ENCODE measurements at places on chromosomes 1 and 21.

- no peak for DNase-seq
These were observed 52.6 kb downstream of the CD34 start for GRCh38 chr1:207858281-207858680.

DNA sequence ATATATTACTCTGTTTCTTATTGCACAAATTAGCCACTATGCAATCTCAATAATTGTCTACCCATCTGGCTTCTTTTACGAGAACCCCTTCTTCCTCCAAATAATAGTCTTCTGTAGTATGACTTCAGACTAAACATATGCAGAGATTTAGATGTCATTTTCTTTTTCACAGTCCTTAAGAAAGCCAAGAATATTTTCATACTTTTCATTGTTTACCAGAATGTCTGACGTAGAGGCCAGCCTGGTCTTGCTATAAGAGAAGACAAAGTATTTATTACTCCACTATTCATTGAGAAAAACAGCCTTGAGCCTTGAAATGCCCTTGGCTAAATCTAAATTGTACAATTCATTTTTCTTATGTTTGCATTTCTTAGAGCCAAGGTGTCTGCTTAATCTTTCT, 714.9 kb upstream of the CXADR start:
- no peak for DNase-seq

DNA sequence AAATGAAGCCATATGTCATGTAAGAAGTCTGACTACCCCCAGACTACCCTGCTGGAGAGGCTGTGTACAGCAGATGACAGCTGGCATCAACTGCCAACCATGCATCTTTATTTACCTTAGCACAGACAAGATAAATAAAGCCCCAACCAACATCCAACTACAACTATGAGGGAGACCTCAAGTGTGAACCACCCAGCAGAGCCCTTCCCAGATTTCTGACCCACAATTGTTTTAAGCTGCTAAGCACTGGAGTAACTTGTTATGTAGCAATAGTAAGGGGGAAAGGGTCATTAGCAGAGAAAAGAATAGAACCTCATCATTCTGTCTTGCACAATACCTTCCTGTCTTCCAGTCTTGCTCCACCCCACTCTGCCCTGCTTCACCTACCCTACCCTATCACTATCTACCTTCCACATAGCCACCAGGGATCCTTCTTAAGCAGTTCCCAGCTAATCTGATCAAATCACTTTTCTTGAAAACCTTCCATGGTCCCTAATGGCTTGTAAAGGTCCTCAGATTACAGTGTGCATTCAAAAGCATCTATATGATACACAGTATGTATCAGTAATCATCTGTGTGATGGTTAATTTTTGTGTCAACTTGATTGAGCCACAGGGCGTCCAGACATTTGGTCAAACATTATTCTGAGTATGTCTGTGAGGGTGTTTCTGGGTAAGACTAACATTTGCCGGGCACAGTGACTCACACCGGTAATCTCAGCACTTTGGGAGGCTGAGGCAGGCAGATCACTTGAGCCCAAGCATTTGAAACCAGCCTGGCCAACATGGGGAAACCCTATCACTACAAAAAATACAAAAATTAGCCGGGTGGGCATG, 19.6 kb upstream of the RBM15 start:
- peak; percentile 37 for DNase-seq

DNA sequence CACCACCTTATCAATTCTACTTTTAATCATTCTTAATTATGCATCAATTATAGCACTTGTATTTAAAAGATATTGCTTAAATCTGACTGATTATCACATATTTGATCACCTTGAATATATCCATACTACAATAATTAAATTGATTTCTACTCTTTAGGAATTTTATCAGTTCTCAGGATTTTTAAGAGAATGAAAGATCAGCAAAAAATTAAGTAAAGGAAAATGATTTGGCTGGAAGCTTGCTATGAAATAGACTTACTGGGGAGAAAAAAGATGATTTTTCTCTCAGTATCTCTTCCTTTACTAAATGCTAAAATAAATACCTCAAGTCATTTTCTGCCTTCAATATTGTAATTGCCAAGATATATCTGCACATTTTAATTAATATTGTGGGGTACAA, 848.6 kb downstream of the LTN1 start:
- DNase-seq = no peak

GRCh38 chr1:29201595-29202051, 19.9 kb upstream of the SRSF4 start:
- no peak for DNase-seq
